Cardiac fibroblast (primary cell): ENCODE measurements at places on chromosomes 2 and 18.

DNA sequence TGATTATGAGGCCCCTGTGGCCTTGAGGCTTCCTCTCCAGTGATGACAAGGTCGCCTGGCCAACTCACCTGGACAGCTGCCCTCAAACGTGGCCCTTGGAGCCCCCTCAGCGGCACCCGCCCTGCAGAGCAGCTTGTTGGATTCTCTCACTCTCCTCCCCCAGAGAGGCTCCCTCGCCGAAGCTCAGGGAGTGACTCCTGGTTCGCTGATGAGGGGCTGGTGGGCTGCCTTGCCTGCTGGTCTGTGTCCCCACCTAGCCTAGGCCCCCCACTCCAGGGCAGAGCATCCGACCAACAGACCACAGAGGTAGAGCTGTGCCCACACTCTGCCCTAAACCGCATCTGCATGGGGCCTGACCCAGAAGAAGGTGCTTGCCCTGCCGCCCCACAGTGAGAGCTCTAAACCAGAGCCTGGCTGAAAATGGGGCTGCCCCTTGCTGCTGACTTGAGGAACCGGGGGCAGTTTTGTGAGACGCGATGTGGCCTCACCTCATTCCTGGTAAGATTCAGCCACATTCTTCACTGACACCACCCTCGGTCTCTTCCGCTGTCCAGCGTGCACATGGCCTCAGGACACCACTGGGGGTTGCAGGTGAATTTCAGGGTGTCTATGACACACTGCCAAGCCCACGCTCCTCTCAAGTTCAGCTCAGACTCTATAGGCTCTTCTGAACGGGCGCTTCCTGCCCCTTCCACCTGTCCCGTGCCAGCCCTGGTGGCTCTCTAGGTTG is 131.6 kb downstream of the CABLES1 start:
- DNase-seq: no peak

DNA sequence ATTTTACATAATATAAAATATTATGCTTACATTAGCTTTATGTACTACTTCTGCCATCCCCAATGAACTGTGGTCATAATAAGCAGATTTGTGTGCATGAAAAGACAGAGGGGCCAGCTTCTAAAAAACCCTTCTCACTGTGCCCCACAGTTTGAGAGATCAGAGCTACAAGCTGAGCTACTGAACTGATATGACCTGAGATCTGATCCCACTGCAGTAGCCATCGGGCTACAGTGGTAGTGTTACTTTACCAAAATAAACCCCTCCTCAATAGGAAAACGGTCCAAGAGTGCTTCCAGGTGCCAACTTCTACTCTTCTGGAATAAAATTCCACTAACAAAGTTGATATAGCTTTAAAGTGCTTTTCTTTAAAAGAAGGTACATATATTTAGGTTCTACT is 43.1 kb downstream of the IKZF2 start:
- no peak for DNase-seq

- peak; percentile 35 for DNase-seq
Observed at GRCh38 chr2:101337877-101338276, 29.4 kb upstream of the RNF149 start.

- peak; percentile 52 for DNase-seq
Observed at GRCh38 chr2:165794536-165794928, 485 bp upstream of the GALNT3 start.

GRCh38 chr2:64952511-64953482 is 36.4 kb upstream of the SLC1A4 start:
- DNase-seq: peak; percentile 52
